ENCODE measurements at places on chromosomes 13 and 19. TPM values are rescaled to one million over a fixed set of nuclear protein-coding genes. Genes with fewer than 3 reads are reported as not detected.

GRCh38 chr13:27147530-27148170, 24.0 kb downstream of the USP12 start:
- DNase-seq: no peak

GRCh38 chr13:98721825-98722510, 30.5 kb downstream of the SLC15A1 start:
- no peak for DNase-seq

The PRODH2 gene
- not detected for total RNA-seq

DNA sequence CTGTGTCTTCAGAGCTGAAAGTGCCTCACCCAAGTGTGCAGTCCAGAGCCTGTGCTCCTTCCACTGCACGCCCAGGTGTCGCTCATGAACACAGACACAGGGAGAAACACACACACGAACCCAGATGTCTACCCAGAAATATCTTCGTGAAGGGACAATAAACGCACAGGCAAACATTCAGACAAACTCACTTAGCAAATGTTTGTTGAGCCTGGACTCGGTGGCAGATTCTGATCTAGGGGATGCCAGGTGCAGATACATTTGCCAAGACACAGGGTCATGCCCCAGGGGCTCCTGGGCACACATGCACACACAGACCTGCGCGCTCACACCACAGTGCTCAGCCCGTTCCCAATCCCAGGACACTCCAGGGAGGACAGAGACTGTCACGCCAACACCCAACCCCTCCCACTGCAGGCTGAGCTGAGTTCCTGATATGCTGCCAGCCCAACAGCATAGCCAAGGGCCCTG, 31.9 kb downstream of the SCGB2B2 start:
- no peak for DNase-seq

The KL gene
- total RNA-seq: 0.12 TPM
